Stimulated activated CD8-positive, alpha-beta memory T cell treated with anti-CD3 and anti-CD28 coated beads, Interleukin-7, amount 100 ng/mL, for 1 hour (primary cell): ENCODE measurements at places on chromosomes 5 and 9.

DNA sequence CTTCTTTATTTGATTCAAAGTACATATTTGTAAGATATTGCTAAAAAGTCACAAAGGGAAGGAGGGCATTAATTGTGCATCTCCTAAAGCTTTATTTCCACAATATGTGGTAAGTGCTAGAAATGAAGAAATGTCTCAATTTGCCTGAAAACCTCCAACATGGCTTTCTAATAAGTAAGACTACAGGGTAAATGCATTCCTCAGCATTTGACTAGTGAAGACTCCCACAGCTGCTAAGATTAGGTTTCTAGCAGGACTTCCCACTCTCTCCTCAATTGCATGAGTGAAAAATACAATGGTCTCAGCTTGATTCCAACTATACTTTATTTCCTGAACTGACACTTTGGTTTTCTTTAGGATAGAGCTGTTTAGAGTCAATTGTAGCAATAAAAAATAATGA, 162.1 kb downstream of the ELAVL2 start:
- no peak for DNase-seq

- no peak for DNase-seq
Measured at GRCh38 chr9:123866497-123866896, 63.4 kb downstream of the DENND1A start.

- no peak for DNase-seq
Measured at GRCh38 chr9:13013991-13014883, 239.4 kb downstream of the LURAP1L start.

GRCh38 chr9:8877753-8878494, 1078.3 kb upstream of the DMAC1 start:
- DNase-seq = no peak

DNA sequence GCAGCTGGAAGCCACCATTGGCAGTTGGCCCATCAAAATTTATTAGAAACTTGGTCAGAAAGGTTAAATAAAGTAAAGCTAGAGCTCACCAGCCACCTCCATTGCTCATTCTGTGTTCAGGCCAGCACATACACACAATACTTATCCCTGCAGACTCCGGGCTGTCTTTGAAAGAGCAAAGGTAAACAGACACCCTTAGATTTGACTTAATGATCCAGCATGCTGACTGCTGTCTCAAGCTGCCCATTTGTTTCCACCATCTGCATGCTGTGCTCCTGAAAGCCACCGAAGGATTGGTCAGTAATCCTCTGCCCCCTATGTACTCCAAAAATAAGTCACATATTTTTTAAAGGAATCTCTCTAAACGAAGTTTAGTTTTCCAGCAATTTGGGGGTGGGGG, 1059.8 kb upstream of the DMAC1 start:
- DNase-seq = no peak

DNA sequence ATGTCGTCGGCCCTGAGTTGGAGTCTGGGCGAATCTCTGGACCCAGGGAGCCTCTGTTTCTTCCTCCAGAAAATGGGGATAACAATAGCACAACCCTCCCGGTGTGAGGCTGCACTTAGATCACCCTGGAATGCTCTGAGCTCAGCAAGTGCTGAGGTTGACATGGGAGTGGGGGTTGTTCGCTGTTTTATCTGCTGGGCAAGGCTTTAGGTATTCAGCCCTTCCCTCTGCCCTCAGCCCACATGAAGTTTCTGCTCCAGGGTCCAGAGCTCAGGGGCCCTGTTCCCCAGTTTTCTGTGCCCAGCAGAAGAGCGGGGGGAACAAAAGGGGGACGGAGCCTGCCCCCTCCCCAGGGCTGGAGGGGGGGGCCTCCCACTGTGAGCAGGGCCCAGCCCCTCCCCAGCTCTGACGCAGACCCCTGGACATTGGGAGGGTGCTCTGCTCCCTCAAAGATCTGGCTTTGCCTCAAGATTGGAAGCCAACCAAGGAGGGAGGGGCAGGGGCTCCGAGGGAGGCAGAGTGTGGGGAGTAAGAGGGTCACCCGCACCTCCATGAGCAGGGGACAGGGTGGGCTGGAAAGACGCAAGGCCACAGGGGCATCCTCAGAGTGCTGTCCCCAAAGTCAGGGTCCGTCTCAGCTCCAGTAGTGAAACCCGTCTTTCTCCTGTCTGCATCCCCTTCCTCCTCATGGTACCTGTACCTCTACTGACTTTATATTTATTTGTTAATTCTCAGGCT, 215.6 kb downstream of the C9orf50 start:
- DNase-seq = no peak

- DNase-seq = no peak
Measured at GRCh38 chr5:7754997-7755596, 95.8 kb downstream of the CFAP90 start.

DNA sequence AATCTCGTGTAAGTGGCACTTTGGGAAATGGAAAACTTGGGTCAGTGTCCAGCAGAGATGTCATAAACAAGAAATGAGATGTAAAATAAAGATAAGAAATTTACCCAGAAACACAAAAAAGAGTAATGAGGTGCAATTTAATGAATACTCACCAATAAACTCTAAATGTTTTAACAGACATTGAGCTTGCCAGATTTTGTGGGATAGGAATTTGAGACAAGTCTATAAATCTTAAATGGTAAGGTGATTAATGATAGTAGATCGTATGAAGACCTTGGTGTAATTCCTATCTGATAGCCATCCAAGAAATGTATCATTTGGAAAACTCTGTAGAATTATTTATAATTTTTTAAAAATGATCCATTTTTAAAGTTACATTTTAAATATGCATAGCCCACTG, 682.4 kb downstream of the MAT2B start:
- DNase-seq = no peak

- no peak for DNase-seq
Measured at GRCh38 chr5:40689438-40689837, 9.7 kb downstream of the PTGER4 start.

GRCh38 chr5:14523243-14524034, 58.2 kb upstream of the OTULINL start:
- DNase-seq = no peak

DNA sequence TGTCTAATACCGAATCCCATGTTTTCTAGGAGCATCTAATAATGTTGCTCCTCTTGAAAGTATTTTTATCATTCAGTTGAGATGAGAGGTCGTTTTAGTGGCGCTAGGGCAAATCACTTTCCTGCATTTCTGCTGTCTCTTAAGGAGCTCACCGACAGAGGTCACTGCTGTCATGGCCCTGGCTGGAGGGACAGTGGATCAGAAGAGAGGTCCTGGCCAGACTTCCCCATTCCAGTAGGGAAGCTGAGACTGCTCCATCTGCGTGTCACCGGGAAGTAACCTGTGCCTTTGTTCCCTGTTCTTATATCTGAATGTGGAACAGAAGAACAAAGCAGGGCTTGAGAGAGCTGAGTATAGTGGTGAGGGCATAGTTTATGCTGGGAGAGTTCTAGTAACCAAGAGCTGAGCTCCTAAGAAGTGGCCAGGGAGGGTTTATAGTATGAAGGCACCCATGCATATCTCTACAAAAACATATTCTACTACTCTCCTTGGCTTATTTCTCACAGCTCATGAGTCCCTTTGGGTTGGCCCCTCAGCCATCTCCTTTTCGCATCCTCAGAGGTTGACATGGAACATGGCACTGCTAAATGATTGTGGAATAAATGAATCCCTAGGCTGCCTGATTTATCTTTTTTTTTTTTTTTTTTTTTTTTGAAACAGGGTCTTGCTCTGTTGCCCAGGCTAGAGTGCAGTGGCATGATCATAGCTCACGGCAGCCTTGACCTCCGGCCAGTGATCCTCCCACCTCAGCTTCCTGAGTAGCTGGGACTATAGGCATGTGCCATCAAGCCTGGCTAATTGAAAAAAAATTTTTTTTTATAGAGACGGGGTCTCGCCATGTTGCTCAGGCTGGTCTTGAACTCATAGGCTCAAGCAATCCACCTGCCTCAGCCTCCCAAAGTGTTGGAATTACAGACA, 27.2 kb downstream of the ATP6V0E1 start:
- DNase-seq = no peak

- no peak for DNase-seq
Measured at GRCh38 chr5:127634007-127634406, 14.9 kb upstream of the CTXN3 start.

DNA sequence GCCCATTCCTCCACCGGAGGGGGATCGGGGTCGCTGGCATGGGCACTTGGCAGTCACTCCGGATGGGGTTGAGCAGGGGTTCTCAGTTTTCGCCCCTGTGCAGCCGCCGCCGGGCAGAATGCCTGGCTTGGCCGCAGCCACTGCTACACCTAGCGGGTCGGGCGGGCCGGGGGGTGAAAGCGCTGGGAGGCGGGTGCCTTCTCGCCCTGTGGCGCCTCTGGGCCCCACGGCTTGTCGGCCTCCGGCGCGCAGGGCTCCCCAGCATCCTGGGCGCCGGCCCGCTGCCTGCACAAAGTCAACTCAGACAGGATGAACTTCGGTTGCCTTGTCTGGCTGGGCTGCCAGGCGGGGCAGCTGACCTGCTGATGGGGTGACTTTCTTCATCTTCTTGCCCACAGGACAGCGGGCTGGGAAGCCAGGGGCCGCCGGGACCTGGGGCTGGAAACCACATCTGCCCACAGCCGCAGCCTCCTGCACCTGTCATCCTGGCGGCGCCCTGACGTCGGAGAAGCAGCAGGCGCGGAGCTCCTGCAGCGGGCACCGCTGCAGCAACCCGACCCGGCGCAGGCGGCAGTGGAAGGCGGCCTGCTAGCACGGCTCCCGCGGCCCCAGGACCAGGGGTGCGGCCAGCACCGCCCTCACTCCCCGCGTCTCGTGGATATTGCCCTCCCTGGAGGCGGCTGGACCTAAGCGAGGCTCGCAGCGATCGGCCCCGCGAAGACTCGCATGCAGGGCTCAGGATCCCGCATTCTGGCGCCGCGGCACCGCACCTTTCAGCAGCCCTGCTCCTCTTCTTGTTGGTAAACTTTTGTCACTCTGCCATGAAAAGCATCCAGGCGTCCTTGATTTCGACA, 1.3 kb upstream of the ANKRD18A start:
- no peak for DNase-seq

- DNase-seq = no peak
Measured at GRCh38 chr5:33276628-33276950, 164.2 kb upstream of the TARS1 start.

DNA sequence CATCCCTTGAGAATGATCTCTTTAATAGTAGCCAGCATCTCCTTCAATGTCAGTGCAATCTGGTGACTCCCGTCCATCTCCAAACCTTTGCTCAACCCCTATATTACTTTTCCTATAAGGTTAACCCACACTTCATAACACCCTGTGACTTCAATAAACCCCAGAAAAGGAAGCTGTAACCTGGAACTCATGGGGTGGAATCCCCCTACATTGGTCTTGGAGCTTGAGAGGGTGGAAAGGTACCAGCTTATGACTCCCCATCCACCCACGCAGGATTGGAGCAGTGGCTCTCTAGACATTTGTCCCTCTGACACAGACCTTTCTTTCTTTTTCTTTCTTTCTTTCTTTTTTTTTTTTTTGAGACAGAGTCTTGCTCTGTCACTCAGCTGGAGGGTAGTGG, 54.7 kb upstream of the ZFR start:
- DNase-seq = no peak

DNA sequence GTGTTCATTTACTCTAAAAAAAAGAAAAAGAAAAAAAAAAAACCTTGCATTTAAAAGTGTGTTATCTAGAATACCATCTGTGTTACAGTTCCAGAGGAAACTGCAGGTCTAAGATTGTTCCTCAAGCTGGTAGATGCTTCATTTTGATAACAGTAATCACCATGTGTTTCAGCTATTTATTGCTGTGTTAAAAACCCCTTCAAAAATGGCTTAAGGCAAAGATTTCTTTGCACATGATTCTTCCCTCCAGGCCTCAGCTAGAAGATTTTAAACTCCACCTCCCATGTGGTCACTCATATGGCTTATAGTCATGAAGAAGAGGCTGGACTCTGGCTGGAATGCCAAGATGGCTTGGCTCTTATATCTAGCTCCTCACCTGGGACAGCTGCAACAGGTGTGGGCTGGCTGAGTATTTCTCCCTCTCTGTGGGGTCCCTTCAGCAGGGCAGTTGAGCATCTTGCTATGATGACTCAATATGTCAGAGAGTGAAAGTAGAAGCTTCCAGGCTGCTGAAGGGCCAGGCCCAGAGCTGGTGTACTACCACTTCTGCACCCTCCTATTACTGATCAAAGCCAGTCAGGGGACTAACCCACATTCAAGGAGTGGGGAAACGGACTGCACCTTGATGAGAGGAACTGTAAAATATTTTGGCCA, 920.4 kb upstream of the DMAC1 start:
- no peak for DNase-seq

- no peak for DNase-seq
Measured at GRCh38 chr9:89613912-89614892, 9.4 kb downstream of the GADD45G start.

DNA sequence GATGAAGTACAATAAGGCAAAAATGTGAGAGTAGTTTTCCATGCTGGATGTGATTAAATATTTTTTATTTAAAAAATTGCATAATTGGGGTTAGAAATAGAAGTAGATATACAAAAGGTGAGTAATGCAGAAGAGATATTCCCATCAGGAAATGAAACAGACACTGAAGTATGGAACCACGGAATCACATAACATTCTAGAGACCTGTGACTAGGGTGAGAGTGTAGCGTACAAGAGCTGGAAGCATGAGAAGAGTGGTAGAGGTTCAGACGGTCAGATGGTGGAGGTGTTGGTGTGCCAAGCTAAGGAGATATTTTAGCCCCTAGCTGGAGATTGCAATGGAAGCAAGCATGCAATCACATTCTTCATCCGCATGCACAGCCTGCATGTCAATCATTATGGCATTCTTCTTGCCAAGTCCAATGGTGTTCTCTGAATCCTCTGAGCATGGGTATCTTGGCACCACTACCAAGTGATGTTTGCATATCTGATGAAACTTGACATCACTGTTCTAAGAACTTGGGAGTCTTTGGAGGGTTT, 587.8 kb downstream of the PSAT1 start:
- no peak for DNase-seq

DNA sequence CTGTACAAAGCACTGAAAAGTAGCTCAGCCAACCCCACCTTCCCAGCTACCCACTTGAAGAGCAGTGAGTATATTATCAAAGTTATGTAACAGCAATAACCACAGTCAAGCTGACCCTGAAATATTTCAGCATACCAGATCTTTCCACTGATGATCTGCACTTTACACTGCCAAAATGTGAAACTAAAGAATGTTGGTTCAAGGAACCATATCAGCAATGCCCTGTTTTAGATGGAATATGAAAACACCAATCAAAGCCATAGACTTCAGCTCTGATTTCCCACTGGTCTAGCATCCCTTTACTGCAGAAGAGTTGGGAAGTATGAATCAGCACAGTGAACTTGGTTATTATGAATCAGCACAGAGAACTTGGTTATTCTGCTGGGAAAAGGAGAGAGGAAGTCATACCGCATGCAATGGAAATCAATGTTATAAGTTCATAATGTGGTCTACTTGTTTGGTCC, 20.0 kb downstream of the CEMIP2 start:
- DNase-seq = no peak

DNA sequence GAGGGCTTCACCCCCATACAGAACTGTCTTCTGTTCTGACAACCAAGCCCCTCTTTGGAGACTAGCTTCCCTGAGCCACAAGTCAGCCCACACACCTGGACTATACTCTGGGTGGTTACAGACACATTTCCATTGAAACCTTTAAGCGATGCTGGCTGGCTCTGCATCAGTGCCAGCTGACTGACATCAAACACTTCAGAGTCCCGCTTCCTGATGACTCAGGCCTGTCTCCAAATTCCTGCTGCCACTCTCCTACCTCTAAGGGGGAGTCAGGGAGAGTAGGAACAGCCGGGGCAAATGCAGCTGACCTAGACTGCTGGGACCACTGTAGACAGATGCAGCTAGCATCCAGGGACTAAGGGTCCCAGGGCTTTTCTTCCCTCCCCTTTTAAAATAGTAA, 59.4 kb downstream of the SIL1 start:
- no peak for DNase-seq
